ENCODE measurements at places on chromosomes 2 and 18.

GRCh38 chr2:74768401-74768914, 65.5 kb upstream of the HK2 start:
- no peak for DNase-seq

- DNase-seq: no peak
Observed at GRCh38 chr2:137857881-137858280, 106.4 kb upstream of the HNMT start.

DNA sequence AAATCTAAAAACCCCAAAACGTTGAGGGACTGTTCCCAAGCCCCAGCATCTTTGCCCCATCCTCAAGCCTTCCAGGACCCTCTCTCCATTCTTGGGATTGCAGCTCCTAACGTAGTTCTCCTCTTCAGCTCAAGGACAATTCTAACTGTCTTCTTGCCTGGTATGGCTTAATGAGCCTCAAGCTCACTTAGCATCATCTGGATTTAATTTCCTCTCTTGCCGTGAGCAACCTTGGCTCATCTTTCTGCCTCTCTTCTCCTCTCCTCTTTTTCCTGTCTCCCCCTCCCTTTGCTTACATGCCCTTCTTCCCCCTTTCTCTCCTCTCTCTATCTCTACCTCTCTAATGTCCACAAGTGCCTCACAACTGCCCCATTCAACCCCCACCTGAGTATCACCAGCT, 44.2 kb downstream of the TACR1 start:
- DNase-seq: no peak

DNA sequence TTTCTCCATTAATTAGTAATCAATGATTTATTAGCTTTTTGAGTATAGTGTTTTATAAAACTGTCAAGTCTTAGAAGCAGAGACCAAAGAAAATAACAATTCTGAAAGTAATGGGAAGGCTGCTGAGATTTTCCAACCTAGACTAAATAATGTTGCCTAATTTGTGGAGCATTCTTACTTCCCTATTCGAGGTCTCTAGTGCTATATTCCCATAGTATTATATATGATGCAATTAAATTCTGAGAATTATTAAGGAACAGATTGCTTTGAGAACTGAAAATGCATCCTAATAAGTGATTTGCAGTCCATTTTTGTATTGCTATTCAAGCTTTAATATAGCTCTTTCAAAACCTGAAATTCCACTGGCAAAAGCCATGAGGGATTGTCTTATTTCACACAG, 27.7 kb upstream of the DOCK10 start:
- DNase-seq: no peak

GRCh38 chr2:30359644-30360167, 87.3 kb upstream of the LCLAT1 start:
- DNase-seq: no peak

DNA sequence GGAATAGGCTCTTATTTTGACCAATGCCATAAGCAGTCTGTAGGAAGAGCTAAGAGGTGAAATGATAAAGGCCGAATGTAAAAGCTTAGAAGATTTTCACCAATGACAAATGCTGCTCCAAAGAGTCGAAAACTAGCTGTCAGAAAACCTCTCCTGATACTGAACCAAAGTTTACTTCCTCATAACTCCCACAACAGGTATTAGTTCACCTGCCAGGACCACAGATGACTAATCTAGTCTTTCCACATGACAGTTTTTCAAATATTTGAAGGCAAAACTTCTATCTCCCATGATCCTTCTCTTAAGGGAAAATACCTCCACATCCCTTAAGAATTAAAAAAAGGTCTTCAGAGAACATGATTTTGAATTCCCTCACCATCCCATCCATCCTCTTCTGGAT, 473.2 kb upstream of the SPHKAP start:
- DNase-seq: no peak

DNA sequence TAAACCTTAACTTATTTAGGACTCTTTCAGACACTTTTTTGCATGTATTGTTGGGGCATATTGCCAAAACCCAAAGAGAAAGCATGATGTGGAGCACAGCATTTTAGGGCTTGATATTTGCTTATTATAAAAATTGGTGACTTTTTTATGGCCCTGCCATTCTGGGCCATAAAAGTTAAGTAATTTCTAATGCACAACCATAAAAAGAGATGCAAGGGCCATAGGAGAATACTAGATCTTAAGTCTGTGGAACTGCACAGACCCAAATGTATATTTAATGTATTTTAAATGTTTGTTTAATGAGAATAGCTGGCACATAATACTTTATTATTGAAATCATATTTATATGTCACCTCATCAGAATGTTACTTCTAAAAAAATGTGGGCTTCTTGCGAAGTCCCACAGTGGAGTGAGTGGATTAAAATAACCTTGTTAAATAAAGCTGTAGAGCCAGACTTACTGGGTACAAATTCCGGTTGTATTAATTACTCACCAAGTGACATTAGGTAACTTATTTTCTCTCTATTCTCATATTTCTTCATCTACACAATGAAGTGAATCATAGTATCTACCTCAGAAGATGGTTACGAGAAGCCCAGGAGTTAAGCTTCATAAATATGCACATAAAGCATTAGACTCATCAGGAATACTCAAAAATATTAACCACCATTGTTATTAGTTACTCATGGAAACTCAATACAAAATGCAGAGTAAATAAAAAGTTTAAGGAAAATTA, 52.2 kb downstream of the HNMT start:
- DNase-seq: no peak

DNA sequence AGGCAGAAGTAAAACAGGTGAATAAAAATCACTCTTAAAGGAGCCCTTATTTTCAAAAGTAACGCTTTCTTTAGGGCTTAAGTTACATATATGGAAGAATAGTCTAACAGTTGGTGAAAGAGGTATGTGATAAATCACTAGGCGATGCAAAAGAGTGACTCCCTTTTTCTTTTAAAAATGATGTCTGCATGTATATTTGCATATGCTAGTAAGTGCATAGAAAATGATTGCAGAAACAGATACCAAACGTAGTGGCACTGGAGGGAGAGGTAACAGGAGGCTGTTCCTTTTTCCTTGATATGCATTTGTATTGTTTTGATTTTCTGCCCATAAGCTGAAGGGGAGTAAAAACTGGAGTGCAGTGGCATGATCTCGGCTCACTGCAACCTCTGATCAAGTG, 158.3 kb downstream of the PRPF40A start:
- DNase-seq: no peak

DNA sequence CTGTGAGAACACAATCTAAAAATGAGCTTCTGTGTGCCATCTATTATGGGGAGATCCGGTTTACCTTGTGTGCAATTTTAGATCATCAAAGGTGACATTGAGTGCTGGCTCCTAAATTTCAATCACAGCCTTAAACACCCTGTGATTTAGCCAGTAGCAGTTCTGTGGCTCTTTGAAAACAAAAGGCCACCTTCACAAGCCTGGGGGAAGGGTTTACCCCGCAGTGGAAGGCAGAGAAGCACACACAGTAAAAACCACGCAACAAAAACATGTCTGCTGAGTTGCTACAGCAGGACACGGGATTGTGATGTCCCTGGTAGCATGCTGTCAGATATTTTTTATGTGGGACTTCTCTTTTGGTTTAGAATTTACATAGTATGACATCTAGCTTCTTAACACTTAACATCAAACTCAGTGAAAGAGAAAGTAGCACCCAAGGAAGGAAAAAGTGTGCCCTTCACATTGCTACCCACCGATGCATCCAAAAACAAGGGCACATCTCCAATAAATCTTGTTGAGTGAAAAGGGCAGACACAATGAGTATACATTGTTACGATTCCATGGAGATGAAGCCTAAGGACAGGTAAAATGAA, 56.1 kb upstream of the RNF152 start:
- no peak for DNase-seq

GRCh38 chr2:80080957-80081356, 223.6 kb downstream of the LRRTM1 start:
- DNase-seq: no peak

DNA sequence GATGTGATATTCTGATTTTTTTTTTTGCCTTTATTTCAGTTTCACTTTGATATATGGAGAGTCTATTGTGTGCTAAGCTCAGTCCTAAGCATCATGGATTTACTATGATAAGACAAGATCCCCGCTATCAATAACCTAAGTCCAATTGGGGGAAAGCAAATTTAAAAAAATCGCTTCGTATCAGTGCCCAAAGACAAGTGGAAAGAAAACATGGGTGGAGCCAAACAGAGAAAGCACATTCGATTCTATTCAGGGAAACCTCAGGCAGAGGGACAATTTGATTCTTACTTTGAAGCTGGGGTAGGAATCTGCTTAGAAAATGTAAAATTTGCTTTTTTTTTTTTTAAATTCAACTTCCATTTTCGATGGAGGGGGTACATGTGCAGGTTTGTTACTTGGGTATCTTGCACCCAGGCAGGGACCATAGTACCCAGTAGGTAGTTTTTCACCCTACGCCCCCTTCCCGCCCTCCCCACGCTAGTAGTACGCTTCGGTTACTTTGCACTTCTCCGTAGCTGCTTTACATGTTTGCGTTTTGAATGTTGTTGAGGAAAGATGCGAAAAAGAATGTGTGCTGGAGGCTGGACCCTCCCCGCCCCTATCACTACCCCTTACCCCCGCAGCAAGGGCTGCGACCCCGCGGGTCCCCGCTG, 12.4 kb downstream of the KIF5C start:
- no peak for DNase-seq

GRCh38 chr2:94762600-94762999, 108.6 kb upstream of the TEKT4 start:
- no peak for DNase-seq

GRCh38 chr18:53142005-53142404, 802.0 kb downstream of the DCC start:
- no peak for DNase-seq

GRCh38 chr18:39341129-39341528, 1775.5 kb upstream of the CELF4 start:
- DNase-seq: no peak

GRCh38 chr2:116141891-116142474, 1672.5 kb upstream of the DDX18 start:
- no peak for DNase-seq

DNA sequence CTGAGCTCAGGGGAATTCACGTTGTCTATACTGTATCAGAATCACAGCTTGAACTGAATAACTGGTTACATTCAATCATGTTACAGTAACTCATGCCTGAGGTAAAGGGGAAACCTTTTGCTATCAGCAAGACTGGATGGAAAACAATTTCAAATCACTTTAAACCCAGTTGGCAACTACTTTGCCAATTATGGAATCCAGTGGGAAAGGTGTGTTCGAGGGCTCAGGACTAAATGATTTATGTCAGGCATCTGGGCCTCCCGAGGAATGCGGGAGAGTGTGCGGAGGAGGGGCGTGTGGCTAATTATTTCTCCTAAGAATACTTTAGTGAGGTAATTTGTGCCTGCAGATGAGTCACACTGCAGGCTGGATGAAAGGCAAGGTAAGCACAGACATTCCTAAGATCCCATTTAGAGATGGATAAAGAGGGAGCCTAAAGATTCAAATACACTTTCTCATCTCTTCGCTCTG, 100.1 kb downstream of the HRH4 start:
- no peak for DNase-seq

DNA sequence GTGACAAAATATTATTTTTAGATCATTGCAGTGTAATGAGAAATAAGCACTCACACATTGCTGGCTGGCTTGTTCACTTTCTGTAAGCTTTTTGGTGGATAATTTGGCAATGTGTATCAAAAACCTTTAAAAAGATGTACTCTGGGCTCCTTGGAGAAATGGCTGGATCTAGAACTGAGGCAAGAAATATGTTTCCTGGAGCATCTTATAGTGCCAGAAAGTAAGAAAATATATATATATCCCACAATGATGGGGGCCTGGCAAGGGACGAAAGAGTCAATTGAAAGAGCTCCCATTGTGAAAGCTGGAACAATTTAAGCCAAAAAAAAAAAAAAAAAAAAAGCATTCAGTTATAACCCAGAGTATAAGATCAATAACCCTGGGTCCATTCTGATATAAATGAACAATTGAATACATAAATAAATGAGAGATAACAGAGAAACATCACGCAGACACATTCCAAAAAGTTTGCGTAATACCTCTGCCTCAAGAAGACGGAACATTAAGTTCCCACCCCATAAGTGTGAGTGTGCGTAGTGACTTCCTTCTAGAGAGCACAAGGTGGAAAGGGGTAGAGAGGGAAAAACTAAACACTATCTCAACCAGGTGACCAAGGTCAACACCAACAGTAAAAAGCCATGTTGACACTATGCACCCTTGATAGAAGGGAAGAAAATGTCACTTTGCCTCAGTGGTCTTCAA, 77.5 kb downstream of the BIN1 start:
- no peak for DNase-seq

GRCh38 chr18:21762181-21762772, 21.7 kb downstream of the MIB1 start:
- no peak for DNase-seq

- DNase-seq: no peak
Observed at GRCh38 chr2:190589008-190589407, 54.5 kb upstream of the NEMP2 start.

GRCh38 chr2:238404406-238405216, 22.1 kb upstream of the ASB1 start:
- DNase-seq: no peak

GRCh38 chr2:148528356-148529064, 116.0 kb upstream of the EPC2 start:
- DNase-seq: no peak

DNA sequence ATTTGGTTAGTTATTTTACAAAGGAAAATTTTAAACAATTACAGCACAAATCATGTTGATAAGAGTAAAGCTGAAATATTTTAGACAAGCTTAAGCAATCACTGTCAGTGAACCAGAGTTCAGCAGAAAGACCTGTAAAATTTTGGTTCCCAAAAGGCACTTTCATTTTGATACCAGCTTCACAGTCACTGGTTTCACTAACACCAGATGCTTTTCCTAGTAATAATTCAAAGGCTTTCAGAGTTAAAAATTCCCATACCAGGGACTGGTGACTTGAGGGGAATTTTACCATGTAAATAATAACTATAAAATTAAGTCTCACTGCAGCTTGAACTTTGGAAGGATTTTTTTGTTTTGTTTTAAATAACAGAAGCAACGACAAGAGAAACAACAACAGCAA, 102.3 kb upstream of the CD302 start:
- no peak for DNase-seq

DNA sequence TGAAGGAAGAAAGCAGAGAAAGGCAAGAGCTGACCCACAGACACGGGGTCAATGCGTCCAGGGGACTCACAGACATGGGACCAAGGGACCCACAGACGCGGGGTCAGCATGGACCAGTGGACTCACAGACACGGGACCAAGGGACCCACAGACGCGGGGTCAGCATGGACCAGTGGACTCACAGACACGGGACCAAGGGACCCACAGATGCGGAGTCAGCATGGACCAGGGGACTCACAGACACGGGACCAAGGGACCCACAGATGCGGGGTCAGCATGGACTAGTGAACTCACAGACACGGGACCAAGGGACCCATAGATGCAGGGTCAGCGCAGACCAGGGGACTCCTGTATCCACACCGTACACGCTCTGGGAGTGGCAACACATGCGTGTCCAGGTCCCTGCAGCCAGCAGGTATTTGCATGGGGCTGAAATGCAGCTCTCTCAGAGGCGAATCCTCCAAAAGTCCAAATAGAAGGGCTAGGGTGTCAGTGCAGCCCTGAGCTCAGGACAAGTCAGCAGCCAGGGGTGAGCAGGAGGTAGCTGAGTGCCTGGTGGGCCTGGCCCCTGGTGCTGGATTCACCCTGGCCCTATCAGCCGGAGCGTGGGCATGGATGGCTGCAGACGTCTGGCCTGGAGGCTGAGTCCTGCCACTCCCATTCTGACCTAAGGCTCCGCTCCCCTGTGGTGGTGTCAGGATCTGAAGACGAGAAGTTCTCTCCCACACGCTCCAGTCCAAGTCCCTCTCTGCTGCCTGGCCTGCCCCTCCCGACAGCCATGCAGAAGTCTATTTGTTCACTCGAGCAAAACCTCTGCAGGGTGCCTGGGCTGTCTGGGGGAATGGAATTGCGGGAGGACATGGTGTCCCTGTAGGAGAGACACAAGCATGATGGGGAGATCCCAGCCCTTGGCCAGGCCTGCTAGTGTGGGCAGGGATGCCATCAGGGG, 28.5 kb downstream of the TMEM18 start:
- no peak for DNase-seq
